Ascending aorta (tissue), 2 donors: ENCODE measurements at places on chromosomes 7 and 10.

DNA sequence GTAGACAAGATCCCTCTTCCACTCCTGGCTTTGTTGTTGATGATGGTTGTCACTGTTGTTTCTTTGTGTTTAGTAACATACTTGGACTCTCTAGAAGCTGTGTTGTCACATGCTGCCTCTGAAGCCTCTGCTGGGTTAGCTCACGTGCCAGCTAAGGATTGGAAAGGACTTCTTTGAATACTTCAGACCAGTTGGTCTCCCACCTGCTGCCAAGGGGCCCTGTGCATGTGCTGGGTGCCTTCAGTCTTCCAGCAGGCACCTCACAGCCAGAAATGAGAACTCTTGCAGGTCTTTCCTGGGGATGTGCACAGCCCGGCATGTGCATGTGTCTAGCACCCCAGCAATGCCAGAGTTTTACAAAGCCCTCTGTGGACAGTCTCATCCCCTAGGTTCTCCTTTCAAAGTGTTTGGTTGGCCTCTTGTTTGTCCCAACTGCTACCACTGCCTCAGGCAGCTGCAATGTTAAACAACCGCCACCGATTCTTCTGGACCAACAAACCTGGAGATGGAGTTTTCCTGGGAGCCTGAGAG lies 21.7 kb upstream of the NCAPG2 start:
- no peak for DNase-seq

GRCh38 chr10:23886355-23886754 lies 322.6 kb upstream of the KIAA1217 start:
- DNase-seq: no peak

GRCh38 chr10:97765201-97765600 lies 6.6 kb downstream of the SFRP5 start:
- DNase-seq: no peak

DNA sequence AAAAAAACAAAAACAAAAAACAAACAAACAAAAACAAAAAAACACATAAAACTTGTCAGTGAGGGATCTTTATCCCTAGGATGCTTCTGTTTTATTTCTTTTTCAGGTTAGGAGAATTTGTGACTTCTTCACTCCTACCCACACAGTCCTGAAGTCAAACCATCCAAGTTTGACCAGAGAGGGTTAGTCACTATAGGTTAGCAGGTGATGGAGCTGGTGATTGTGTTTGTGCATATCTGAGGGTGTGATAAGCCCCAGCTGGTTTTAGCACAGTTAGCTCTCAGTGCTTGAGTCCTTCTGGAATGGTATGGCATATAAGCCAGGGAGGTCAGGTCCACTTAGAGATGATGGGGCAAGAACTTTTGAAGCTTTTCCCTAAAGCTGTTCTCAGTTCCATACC lies 11.8 kb upstream of the IKZF1 start:
- DNase-seq: no peak

DNA sequence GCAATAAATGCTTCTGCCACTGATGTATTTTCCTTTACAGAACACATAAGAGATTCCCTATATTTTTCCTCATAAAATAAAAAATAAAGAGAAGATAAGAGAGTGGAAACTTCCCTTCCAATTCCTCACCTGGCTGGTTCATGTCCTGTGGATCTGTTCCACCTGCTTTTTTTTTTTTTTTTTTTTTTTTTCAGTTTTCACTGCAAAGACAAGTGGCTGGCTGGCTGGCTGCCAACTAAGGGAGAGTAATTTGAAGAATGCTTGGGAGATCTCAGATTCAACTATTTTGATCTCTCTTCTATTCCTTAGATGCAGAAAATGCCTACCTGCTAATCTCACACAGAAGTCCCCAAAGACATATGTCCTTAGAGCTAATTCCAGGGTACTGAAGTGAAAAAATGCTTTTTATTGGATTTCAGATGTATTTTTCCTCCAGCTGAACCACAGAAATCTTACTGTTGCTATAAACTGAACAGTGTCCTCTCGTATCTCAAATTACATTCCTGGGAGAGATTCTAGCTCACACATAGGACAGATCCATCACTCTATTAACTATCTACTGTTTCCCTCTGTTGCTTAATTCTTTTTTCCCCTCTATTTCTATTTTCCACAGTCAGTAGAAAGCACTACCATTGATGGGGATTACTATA lies 120.8 kb downstream of the NRCAM start:
- no peak for DNase-seq

DNA sequence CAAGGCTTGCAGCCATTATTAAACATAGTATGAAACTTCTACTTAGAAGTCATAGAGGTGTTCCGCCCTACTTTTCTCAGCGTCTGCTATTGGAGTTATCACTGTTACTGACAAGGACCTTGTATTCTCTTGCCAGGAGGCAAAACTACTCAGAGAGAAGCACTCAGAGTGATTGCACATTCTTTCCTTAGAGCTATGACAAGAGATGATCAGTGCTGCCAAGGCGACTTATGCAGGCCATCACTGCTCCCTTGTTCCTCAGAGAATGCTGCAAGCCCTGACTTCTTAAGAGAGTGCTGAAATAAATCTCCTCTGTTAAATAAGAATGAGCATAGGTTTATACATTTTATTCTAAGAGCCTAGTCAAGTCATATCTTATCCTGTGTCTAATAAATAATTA lies 534.6 kb upstream of the PHF14 start:
- DNase-seq: no peak

DNA sequence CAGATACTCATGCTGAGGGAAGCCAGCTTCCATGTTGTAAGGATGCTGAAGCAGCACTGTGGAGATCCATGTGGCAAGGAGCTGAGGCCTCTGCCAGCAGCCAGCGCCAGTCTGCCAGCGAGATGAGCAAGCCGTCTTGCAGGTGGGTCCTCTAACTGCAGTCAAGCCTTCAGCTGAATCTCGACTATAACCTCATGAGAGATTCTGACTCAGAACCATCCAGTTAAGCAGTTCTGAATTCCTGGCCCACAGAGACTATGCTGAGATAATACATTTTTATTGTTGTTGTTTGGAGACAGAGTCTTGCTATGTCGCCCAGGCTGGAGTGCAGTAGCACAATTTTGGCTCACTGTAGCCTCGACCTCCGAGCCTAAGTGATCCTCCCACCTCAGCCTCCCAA lies 105.6 kb downstream of the SH3PXD2A start:
- no peak for DNase-seq

- DNase-seq: no peak
Observed at GRCh38 chr10:132667342-132668047, 118.5 kb downstream of the NKX6-2 start.

GRCh38 chr10:133173860-133174640 lies 14.0 kb downstream of the KNDC1 start:
- DNase-seq: no peak

DNA sequence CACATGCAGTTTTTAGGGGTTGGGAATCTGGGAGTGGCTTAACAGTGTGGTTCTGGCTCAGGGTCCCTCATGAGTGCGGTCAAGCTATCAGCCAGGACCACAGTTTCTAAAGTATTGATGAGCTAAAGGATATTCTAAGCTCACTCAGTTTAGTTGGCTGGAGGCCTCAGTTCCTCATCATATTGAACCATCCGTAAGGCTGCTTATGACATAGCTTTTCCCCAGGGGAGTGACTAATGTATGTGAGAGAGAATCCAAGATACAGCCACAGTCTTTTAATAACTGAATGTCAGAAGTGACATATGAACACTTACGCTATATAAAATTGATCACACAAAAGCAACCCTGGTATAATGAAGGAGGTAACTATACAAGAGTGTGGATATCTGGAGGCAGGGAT lies 245.3 kb downstream of the POLR1F start:
- DNase-seq: no peak

- no peak for DNase-seq
Observed at GRCh38 chr7:56537952-56538351, 421.7 kb upstream of the NUPR2 start.

GRCh38 chr10:125231116-125231812 lies 70.9 kb upstream of the CTBP2 start:
- DNase-seq: no peak

DNA sequence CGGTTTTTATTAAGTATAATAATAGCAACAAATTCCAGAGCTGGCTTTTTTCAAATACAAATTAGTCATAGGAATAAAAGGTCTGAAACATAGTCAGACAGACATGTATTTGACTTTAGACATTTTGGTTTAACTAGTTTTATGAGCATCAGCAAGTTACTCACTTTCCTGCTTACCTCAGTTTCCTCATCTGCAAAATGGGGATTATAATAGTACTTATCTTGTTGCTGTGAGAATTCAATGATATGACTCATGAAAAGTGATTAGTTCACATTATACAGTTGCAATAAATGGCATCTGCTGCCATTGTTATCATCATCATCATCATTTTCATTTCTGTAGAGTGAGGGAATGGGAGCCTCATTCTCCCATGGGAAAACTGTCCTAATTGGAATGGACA lies 33.5 kb downstream of the ACTA2 start:
- DNase-seq: no peak

DNA sequence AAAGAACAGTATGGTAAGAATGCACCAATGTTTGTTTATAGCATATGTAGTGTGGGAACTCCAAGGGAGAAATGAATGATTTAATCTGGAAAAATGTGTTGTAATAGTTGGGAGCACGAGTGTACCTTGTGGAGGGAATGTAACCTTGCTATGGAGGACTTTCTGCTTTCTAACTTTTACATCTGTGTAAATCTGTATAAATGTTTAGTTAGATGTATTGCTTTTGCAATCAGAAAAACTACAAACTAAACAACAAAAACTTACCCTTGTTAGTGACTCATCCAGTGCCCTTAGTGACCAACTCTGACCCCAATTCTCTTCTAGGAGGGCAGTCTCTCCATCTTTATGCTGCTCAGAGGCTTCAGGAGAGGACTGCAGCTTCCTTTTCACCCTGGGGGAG lies 89.3 kb downstream of the CCNY start:
- DNase-seq: no peak

- no peak for DNase-seq
Observed at GRCh38 chr10:126518218-126519080, 130.2 kb upstream of the ADAM12 start.

DNA sequence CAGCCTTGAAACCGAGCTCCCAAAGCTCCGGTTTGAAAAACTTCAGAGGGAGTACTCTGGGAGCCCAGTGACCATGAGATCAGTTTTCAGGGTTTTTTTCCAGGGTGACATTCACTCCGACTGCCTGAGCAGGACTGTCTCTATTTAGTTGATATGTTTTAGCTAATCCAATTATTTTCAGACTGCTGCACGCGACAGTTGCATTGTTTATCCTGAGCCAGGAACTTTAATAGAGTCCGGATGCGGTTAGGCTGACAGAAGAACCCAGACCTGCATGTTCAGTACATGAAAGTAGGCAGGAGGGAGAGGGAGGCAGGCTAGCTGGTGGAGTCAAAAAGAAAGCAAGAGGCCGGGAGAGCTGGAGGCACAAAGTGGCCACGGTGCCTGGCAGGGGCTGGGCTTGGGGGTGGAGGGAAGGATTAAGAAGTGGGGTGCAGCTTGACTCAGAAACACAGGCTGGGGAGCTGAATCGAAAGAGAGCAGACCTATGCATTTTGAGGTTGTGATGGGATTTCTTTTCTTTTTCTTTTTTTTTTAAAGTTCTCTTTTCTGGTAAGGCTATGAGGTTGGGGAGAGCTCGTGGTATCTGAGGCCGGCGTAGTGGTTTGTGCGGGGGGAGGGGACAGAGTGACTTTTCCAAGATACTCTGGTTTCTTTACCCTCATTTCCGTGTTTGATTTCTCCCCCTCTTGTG lies 5.7 kb downstream of the GATA3 start:
- DNase-seq: no peak

- no peak for DNase-seq
Observed at GRCh38 chr10:132104471-132105301, 38.9 kb downstream of the JAKMIP3 start.

- DNase-seq: no peak
Observed at GRCh38 chr10:3192856-3193635, 20.5 kb upstream of the PITRM1 start.

DNA sequence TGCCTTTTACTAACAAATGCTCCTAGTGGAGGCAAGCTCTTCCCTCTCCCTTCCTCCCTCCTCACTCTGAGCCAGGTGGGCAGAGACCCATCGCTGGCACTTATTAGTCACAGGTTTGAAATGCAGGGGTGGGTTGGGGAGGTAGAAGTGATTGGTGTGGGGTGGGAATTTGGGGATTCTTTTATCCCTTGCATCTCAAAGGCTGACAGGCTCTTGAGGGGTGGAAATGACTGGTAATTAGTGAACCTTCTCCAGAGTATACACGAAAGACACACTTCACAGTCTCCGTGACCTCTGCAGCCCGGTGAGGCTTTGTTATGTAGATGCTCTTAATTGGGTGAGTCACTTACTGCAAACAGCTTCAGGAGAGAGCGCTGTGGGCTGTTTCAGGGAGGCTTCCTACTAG lies 13.9 kb upstream of the LRMDA start:
- DNase-seq: no peak

GRCh38 chr10:88346144-88346977 lies 236.8 kb downstream of the RNLS start:
- DNase-seq: no peak

DNA sequence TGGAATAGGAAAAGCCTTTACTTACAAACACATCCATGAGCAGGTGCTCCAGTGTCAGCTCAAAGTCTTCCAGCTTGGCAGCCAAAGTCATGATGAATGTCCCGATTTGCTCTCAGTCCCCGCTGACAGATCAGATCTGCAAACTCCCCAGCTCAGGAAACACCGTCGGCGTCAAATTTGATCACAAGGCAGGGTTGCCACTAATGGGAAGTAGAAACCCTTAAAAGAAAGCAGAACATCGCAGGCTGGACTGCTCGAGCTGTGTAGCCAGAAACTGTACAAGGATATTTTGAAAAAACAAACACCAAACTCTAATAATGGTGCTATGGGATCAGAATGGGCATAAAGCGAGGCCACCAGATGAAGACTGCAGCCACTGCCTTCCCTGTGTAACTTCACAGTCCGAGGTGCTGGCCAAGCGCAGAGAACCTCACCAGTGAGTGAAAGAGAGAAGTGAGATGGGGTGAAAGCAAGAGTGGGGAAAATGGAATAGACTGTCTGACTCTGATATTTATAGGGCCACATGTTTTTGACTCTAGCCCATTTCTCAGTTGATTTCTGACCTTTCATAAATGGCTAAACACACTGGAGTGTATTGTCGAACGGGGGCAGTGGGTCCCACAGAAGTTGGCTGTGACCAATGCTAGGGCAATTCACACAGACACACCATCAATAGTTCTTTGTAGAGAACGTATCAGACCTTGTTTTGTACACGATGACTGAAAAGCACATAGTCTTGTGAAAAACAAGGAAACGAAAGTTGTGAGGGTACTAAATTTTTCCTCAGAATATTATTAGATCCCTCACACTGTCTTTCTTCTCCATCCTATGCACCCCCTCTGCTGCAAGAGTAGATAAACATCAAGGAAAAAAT lies 306.2 kb downstream of the FRMD4A start:
- peak; percentile 23 for DNase-seq

DNA sequence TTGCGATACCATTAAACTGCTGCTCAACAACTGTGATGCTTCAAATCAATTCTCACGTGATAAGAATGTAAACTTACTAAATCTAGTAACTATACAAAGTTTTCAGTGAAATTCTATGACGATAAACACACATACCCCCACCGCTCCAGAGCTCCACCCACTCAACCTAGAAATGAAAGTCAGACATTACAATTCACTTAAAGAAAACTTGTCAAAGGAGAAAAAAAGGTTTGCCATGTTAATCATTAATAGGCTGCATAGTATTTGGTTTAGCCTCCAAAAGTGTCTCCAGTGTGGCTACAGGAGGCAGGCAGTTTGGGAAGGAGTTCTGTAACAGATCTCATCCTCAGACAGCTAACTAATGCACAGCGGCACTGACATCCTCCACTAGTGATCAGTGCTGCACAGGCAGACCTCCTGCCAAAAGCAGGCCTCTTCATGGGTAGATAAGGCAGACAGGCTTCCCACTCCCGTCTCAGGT lies 3.1 kb downstream of the HERPUD2 start:
- no peak for DNase-seq

GRCh38 chr10:2953495-2953894 lies 113.9 kb upstream of the PFKP start:
- no peak for DNase-seq
